H9 (cell line): ENCODE measurements at places on chromosomes 3 and 15.

DNA sequence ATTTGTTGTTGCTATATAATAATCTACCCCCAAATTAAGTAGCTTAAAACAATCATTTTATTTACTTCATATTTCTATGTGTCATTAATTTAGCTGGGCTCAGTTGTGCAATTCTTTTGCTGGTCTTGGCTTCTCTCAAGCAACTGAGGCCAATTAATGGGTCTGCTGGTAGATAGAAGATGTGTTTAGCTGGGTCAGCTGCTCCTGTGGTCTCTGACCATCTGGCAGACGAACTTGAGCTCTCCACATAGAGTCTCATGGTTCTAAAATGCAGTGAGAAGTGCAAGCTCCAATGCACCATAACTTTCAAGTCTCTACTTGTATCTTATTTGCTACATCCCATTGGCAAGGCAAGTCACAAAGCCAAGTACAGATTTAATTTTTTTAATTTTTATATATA, 515.6 kb downstream of the ZIC1 start:
- DNase-seq = no peak

DNA sequence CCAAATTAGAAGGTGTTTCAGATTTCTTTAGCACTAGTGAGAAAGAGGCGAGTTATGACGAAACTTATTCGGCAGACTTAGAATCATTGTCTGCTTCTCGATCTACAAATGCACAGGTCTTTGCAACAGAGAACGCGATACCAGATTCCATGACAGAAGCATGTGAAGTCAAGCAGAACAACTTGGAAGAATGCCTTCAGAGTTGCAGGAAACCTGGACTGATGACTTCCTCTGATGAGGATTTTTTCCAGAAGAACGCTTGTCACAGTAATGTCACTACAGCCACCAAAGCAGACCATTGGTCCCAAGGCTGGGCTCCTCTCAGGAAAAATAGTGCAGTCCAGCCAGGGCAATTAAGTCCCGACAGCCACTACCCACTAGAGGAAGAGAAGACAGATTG, 50.6 kb downstream of the CDAN1 start:
- no peak for DNase-seq

- DNase-seq = no peak
Observed at GRCh38 chr15:50066666-50067065, 52.4 kb downstream of the ATP8B4 start.

- DNase-seq = no peak
Observed at GRCh38 chr3:127118366-127118765, 74.6 kb upstream of the PRR23E start.

DNA sequence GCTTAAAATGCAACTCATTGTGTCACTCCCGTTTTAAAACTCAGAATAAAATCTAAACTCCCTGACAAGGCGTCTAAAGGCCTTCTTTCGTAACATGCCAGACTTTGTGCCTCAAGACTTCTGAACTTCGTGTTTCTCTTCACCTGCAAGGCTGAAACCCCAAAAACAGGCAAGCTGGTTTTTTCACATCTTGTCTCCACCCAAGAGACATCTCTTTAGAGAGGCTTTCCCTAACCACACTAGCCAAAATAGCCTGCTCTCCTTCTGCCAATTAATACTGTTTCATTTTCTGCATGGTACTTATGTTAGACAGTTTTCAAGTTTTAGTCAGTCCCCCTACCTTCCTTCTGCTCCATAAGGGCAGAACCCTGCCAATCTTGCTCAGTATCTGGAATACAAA, 41.6 kb downstream of the RAF1 start:
- no peak for DNase-seq

- DNase-seq = no peak
Observed at GRCh38 chr3:177753451-177754155, 556.3 kb upstream of the TBL1XR1 start.

GRCh38 chr3:194779729-194780224, 94.1 kb downstream of the FAM43A start:
- no peak for DNase-seq

GRCh38 chr15:52440946-52441345, 87.7 kb downstream of the MYO5A start:
- no peak for DNase-seq

DNA sequence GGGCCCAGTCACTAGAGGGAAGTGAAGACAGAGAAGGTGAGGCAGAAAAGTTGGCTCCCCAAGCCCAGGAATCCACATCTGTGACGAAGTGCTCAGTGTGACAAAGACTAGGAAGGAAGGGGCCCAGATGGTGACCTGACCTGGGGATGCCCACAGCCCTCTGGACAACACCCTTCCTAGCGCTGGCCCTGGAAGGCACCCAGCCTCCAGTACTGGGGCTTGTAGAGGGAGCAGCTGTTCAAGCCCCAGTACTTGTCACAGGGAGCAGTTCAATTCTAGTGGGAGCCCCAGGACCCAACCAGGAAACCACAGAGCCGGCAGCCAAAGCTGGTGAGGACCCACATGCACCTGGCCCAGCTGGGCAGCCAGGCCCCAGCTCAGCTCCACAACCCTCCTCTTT, 190.8 kb downstream of the XXYLT1 start:
- DNase-seq = no peak

DNA sequence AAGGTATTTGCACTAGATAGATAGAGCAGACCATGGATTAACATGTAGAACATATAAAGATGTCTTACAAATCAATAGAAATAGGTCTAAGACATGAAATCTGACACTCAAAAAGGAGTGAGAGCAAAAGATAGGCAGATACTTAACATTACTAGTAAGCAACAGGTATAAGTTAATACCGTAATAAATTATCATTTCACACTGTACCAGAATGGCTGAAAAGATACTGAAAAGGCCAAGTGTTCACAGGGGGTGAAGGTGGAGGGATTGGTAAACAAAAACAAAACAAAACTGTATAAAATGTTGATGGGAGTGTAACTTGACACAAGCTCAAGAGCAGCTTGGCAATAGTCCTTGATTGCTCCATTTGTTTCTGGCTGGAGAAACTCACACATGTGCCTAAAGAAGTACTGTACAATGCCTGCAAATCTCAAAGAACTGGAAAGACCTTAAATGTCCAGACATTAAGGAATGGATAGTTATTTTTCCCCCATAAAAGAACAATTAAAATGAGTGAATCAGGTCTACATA, 3.5 kb downstream of the NSMCE3 start:
- no peak for DNase-seq

DNA sequence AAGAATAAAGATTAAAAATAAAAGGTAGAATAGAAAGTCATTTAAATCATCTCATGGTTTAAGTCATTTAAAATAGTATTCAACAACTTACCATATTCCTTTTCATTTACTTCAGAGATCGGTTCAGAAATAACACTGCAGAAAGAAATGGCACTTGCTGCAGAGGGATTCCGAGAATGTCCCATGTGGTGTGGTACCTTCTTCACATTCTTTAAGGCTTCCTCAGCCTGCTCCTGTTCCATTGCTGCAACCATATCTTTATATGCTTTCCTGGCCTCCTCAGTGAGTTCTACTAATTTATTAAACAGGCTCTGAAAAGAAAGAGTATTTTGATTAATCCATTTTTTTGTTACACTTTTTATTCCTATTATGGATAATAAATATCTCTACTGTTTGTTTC, 32.6 kb upstream of the SHC4 start:
- DNase-seq = no peak

DNA sequence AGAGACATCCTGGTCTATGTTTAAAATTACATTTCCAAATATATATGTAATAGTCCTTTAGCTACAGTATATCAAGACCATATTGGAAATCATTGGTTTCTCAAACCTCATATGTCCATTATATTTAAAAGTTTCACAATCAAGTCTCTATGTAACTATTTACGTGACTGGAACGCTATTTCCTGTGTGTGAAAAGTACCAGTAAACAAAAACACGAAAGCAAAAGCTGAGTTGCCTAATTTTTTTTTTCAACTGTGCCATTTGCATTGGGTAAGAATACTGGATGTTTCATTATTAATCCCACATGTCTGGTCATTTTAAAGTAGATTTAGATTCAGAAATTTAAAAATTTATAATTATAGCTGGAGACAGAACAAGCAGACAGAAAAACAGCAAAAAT, 381.4 kb downstream of the TBC1D5 start:
- DNase-seq = no peak

DNA sequence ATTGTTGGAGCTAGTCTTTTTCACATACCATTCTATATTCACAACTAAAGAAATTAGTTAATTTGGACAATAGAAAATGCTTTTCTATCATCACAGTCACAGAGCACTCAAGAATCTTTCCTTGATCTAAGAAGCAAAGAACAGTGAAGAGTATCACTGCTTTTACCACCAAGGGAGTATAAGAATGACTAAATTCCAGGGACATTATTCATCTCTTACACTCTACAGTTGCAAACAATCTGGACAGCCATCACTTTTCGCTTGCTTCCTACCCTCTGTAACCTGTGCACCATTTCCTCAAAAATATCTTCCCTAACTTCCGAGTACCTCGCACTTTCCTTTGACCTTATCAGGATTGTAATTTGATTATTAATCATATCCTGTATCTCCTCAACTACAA, 359.5 kb upstream of the TMCO5A start:
- DNase-seq = no peak

- peak; percentile 41 for DNase-seq
Observed at GRCh38 chr15:90174140-90174875, 26.8 kb upstream of the SEMA4B start.

- no peak for DNase-seq
Observed at GRCh38 chr15:56631765-56632164, 101.5 kb downstream of the ZNF280D start.

- no peak for DNase-seq
Observed at GRCh38 chr3:149398296-149398695, 20.8 kb upstream of the TM4SF1 start.

- no peak for DNase-seq
Observed at GRCh38 chr3:159806412-159806811, 182.2 kb upstream of the IL12A start.

DNA sequence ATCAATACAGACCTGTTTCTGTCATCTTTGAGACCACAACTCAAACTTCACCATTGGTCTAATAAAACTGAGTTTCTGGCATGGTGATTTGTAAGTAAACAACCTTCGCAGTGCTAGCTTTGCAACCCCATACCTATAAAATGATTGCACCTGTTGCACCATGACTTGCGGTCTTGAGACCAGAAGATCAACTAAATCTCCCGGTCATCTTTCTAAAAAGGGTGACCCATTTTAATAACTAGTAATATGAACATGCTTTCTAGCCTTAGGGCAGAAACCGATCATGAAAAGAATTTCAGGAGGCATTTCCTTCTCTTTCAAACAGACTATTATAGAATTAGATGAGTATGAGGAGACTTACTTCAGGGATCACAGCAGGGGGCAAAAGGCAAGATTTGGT, 151.9 kb upstream of the ZNF385D start:
- no peak for DNase-seq

- DNase-seq = no peak
Observed at GRCh38 chr3:120113128-120114116, 19.2 kb upstream of the GSK3B start.

- no peak for DNase-seq
Observed at GRCh38 chr3:150367757-150368156, 40.3 kb upstream of the TSC22D2 start.

DNA sequence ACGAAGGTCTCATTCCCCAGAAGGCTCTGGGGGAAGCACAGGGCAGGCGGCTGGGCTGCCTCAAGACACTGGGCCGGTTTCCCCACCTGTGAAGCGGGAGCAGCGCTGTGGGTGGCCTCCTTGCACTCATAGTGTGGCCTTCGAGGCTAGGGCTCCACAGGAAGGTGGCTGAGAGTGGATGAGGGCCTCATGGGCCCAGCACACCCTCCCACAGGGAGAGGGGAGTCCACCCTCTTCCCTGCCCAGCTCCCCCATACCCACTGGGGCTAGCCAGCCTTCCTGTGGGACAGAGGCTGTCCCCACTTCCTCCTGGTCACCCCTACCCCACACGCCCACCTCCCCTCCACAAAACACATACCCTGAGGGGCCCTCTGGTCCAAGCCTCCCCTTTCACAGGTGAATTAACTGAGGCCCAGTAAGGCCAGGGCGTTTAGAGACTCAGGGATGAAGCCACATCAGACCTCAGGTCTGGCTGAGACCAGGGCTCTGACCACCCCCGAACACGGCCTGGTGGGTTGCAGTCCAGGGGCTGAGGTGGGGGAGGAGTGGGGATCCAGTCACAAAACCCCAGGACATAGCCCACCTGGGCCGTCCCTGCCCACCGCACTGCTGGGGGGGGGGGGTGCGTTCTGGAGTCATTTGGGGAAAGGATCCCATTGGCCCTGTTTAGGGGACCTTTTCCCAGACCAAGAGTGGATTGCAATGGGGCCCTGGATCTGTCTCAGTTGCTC, 1.1 kb downstream of the ANPEP start:
- no peak for DNase-seq

- no peak for DNase-seq
Observed at GRCh38 chr15:83503595-83504364, 56.6 kb downstream of the SH3GL3 start.

DNA sequence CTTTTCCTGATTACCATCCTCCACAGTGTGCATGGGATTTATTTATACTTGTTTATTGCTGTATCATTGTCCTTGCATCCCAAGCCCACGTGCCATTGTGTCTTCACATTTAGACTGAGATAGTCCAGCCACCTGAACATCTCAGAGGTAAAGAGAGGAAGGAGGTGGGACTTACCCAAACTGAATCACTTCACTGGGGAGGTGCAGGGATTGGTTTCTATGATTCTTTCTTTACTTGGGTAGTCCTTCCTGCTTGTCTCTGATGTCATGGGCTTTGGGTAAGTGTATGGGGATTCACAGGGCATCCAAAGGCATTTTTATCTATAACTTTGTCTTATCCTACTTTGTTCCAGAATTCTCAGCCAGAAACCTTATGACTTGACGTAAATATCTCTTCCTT, 141.5 kb upstream of the UMPS start:
- DNase-seq = no peak
